ENCODE measurements at places on chromosomes 3 and 15.

GRCh38 chr15:39642011-39642640 is 61.2 kb downstream of the THBS1 start:
- DNase-seq: no peak

GRCh38 chr3:125479091-125479490 is 40.9 kb downstream of the SNX4 start:
- DNase-seq: no peak

DNA sequence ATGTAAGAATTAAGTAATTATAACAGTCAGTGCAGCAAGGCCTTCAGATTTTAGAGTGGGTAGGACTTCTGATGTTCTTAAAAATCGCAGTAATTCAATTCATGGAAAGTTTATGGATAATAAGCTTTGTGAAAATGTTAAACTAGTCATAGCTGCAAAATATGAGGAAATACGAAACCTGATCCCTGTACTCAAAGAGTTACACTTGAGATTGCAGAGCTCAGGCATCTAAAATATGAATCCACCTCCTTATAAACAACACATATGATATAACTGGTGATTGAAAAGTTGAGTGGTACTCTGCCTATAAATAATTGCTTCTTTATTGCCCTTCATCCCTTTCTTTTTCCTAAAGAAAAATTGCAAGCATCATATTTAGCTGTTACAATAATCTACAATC is 473.3 kb downstream of the OTOL1 start:
- no peak for DNase-seq

GRCh38 chr15:98948456-98948855 is 59.1 kb downstream of the PGPEP1L start:
- DNase-seq: no peak

DNA sequence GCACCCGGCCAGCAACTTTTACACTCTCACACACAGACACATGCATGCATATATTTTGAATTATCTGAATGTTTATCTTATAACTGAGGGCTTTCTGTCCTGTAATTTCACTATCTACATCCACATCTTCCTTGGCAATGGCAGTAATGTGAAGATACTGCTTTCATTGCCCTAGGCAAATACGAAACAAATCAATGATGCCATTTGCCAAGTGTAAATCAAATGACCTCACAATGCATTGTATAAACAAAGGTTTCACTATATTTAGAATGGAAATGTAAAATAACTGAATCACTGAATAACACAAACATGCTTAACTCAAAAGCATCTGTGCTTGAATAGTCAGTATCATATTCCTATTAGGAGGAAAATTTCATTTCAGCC is 455.6 kb downstream of the TBL1XR1 start:
- no peak for DNase-seq
